ENCODE measurements at places on chromosomes 2 and 18. TPM values are rescaled to one million over a fixed set of nuclear protein-coding genes. Genes with fewer than 3 reads are reported as not detected.

DNA sequence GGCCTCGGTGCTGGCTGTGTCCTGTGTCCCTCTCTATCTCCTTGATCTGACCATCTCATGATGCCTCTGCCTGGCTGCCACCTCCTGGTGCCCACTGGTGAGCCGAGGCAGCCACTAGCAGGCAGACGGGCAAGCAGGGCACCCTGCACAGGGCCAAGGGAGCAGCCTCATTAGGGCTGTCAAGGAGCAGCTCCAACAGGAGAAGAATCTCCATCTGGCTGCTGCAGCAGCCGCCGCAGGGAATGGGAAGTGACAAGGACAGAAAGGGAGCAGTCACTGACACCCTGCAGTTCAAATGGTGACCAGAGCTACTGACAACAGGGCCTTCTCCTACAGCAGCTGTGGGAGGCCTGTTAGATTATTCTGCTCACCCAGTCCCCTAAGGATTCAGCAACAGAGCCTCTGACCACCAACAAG lies 32.6 kb downstream of the ALPK2 start:
- H3K4me3 ChIP-seq: no peak overlapping the region
- no peaks in the 10 kb centered on the region for H3K36me3 ChIP-seq
- H3K4me1 ChIP-seq: no peaks in the 10 kb centered on the region
- DNase-seq: no peak
- no peak overlapping the region for H3K27ac ChIP-seq
- no peaks in the 10 kb centered on the region for H3K27me3 ChIP-seq

DNA sequence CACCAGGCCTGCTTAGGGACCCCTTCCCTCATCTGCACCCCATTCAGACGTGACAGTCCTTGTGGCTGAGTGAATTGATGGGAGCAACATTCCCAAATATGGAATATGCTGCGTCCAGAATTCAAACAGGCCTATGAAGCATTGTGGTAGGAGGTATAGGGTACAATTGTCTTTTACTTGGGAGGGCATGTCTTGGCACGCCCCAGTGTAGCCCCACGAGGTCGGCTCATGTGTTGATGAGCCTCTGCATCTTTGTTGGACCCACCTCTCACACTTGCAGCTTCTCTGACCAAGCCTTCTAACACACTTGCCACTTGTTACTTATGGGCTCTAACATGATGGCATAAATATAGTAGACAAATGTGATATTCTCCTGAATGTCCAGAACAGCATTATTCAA lies 1.6 kb downstream of the TIMM21 start:
- H3K27me3 ChIP-seq: peaks cover 2% of the 10 kb centered on the region
- no peak for DNase-seq
- H3K4me1 ChIP-seq: peaks cover 56% of the 10 kb centered on the region
- peaks cover 16% of the 10 kb centered on the region for H3K36me3 ChIP-seq
- H3K4me3 ChIP-seq: peak overlapping the region; percentile 90

DNA sequence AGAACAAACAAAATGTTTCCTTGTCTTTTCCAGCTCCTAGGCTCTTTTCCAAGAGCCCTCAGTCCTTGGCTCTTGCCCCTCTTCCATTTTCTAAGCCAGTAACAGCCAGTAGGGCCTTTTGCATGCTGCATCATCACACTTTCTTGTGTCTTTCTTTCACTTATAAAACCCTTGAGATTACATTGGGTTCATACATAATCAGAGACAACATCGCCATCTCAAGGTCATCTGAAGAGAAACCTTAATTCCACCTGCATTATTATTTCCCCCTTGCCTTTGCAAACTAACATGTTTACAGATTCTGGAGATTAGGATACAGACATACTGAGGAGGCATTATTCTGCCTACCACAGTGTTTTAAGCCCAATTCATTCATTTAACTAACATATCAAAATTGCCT lies 697.3 kb downstream of the TRIB2 start:
- no peaks in the 10 kb centered on the region for H3K27me3 ChIP-seq
- no peak for DNase-seq
- no peak overlapping the region for H3K4me3 ChIP-seq
- H3K27ac ChIP-seq: no peak overlapping the region

DNA sequence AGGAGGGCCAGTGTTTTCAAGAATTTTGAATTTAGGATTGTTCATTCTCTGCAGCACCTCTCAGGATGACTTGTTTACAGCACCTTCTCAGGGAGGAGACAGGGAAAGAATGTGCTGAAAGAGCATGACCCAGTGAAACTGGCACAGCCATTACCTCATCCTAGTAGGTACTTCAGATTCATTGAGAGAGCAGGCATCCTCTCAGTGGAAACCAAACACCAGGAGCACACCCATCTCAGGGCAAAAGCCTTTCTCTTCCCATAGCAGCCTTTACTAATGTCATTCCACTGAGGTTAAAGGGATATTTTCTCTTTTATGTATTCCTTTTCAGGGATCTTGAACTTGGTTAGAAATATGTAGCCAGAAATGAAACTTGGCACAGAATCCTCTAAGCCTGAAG lies 2.6 kb downstream of the MAP2 start:
- peaks cover 27% of the 10 kb centered on the region for H3K27me3 ChIP-seq
- DNase-seq: no peak
- H3K27ac ChIP-seq: no peak overlapping the region
- H3K36me3 ChIP-seq: no peaks in the 10 kb centered on the region
- peaks cover 10% of the 10 kb centered on the region for H3K4me1 ChIP-seq
- H3K4me3 ChIP-seq: no peak overlapping the region

DNA sequence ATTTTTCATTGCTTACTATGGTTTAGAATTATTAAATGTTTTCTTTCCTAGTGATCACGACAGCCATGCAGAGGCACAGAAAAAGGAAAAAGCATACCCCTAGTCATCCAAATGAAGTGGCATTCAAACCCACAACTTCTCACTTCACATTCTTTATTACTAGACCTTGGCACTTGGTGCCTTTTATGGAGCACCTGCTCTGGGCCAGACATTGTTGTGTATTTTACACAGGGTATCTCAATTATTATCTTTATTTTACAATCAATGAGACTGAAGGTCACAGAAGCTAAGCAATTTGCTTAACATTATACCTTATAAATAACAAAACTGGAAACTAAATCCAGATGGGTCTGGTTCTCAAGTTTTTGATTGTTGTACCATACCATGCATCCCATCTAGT lies 235.3 kb downstream of the LRATD1 start:
- H3K4me1 ChIP-seq: no peaks in the 10 kb centered on the region
- no peak overlapping the region for H3K27ac ChIP-seq
- DNase-seq: no peak
- no peaks in the 10 kb centered on the region for H3K27me3 ChIP-seq

- DNase-seq: peak; percentile 47
- H3K36me3 ChIP-seq: no peaks in the 10 kb centered on the region
- peaks cover 6% of the 10 kb centered on the region for H3K4me1 ChIP-seq
- peaks cover 36% of the 10 kb centered on the region for H3K27me3 ChIP-seq
- H3K4me3 ChIP-seq: peak overlapping the region; percentile 46
Measured at GRCh38 chr2:219684721-219685689, 57.6 kb downstream of the SLC4A3 start.

DNA sequence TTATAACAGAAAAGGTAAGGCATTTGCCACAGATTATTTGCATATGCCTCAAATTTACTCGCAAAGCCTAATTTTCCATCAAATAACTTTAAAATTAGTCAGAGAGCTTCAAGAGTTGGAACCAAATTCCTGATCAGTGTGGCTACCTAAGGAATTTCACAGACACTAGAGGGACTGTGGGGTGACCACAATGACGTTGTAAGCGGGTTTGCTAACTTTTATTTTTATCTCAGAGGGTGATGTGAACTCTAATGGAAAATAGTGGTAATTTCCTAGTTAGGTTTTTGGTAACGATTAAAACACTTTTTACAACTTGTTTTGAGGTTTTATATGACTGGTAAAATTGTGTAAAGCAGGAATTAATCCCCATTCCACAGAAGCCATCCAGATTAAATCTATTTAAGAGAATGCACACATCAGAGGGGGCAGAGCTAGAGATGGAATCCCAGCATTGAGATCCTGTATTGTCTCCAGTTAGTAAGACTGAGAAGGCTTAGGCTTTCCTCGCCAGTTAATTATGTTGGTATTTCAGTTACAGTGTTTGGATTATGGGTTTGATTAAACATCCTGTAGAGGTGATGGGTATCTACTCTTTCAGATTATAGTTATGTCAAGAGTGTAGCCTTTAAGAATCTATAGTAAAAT lies 129.0 kb downstream of the GPD2 start:
- H3K4me3 ChIP-seq: no peak overlapping the region
- peaks cover 7% of the 10 kb centered on the region for H3K36me3 ChIP-seq
- no peak for DNase-seq
- H3K4me1 ChIP-seq: peaks cover 2% of the 10 kb centered on the region
- no peak overlapping the region for H3K27ac ChIP-seq
- no peaks in the 10 kb centered on the region for H3K27me3 ChIP-seq

GRCh38 chr2:233487748-233488345 lies 78.7 kb downstream of the USP40 start:
- H3K4me3 ChIP-seq: no peak overlapping the region
- H3K27me3 ChIP-seq: no peaks in the 10 kb centered on the region
- no peak for DNase-seq
- no peaks in the 10 kb centered on the region for H3K4me1 ChIP-seq

DNA sequence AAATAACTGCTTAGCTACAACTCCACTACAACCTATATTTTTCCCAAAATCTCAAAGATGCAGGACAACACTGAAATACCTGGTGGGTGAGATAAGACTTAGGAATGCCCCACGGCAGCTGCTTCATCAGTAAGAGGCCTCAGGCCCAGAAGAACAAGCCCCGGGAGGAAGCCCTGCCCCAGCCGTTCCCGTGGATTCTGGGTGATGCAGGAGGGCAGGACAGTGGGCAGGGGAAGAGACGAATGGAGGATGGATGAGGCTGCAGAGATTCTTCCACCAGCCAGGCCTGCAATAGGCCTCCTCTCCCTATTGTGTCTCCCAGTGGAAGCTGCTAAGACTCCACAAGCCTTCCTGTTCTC lies 197.9 kb upstream of the HDAC4 start:
- no peak overlapping the region for H3K27ac ChIP-seq
- peak; percentile 23 for DNase-seq
- H3K36me3 ChIP-seq: no peaks in the 10 kb centered on the region
- no peak overlapping the region for H3K4me3 ChIP-seq
- peaks cover 22% of the 10 kb centered on the region for H3K4me1 ChIP-seq

- no peak overlapping the region for H3K27ac ChIP-seq
- H3K36me3 ChIP-seq: peaks cover 21% of the 10 kb centered on the region
- H3K4me1 ChIP-seq: peaks cover 22% of the 10 kb centered on the region
- no peak for DNase-seq
- no peak overlapping the region for H3K4me3 ChIP-seq
Measured at GRCh38 chr2:152165780-152166179, 9.8 kb downstream of the STAM2 start.

- no peak for DNase-seq
- peaks cover 75% of the 10 kb centered on the region for H3K4me1 ChIP-seq
- no peaks in the 10 kb centered on the region for H3K27me3 ChIP-seq
Measured at GRCh38 chr2:240622531-240623235, 2.6 kb upstream of the GPR35 start.

- no peaks in the 10 kb centered on the region for H3K27me3 ChIP-seq
- H3K27ac ChIP-seq: no peak overlapping the region
- H3K4me3 ChIP-seq: no peak overlapping the region
- H3K36me3 ChIP-seq: peaks cover 4% of the 10 kb centered on the region
- H3K4me1 ChIP-seq: peaks cover 3% of the 10 kb centered on the region
Measured at GRCh38 chr2:222561817-222562645, 93.9 kb downstream of the FARSB start.

DNA sequence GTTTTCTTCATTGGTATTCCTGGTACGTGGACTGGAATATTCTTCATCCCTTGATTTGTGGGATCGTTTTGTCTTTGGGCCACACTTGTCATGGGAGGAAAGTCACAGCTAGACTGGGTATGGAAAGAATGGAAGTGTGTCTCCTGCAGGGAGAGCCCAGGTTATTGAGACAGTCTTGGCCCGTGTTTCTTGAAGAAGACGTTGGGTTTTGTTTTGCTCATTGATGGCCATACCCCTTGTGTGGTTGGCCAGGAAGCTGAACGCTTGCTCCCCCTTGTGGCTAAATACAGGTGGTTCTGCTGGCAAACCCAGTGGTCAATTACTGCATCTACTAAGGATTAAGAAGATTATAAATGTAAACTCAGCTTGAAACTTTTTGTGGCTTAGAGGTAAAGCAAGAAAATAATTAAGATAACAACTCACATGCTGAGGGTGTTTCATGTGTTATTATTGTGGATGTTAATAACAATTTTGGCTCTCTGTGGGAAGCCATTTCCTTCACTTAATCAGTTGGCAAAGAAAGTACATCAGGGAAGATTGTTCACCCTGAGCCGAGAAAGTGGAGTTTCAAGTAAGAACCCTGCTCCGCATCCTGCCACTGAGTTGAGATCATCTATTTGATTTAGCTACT lies 91.8 kb downstream of the NEDD4L start:
- no peak overlapping the region for H3K27ac ChIP-seq
- no peaks in the 10 kb centered on the region for H3K36me3 ChIP-seq
- H3K27me3 ChIP-seq: peaks cover 4% of the 10 kb centered on the region
- DNase-seq: peak; percentile 63
- H3K4me1 ChIP-seq: peaks cover 9% of the 10 kb centered on the region

- no peak overlapping the region for H3K4me3 ChIP-seq
- no peaks in the 10 kb centered on the region for H3K36me3 ChIP-seq
- no peaks in the 10 kb centered on the region for H3K4me1 ChIP-seq
- no peak overlapping the region for H3K27ac ChIP-seq
- no peaks in the 10 kb centered on the region for H3K27me3 ChIP-seq
Measured at GRCh38 chr2:164565359-164565758, 55.9 kb downstream of the GRB14 start.

DNAH7 gene
- total RNA-seq: 0.20 TPM

HOXD3 gene
- total RNA-seq: not detected

TCF7L1 gene
- total RNA-seq: not detected

RHBDD1 gene
- total RNA-seq: 32.2 TPM

FAM124B gene
- 0.15 TPM for total RNA-seq

ELMOD3 gene
- 27.7 TPM for total RNA-seq

CFC1 gene
- total RNA-seq: not detected

ING5 gene
- total RNA-seq: 28.0 TPM

MATN3 gene
- total RNA-seq: not detected

SNED1 gene
- 4.6 TPM for total RNA-seq

KCNK3 gene
- total RNA-seq: not detected

Data from activated CD8-positive, alpha-beta memory T cell treated with anti-CD3 and anti-CD28 coated beads, Interleukin-2, amount 10 ng/mL, durations not matched to agents 7 days and 5 days (primary cell).